NCI-H526 (cell line): ENCODE measurements at places on chromosomes 3 and 15.

GRCh38 chr3:196149375-196149774 lies 61.8 kb downstream of the ZDHHC19 start:
- DNase-seq, result no peak

DNA sequence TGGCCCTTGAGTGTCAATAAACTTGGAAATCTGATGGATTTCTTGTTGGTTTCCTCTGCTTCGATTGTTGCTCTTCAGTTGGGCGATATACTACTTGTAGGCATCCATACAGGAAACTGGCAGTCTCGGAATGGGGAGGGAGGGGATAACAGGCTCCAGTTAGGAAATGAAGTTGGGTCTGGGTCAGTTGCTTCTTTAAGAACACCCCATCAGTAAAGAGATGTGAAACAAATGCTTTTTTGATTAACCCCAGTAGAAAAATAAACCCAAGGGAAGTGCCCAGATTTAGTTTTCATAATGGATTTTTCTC lies 681 bp downstream of the CHMP2B start:
- no peak for DNase-seq

- no peak for DNase-seq
These were observed 36.5 kb upstream of the PDZRN3 start for GRCh38 chr3:73661265-73661664.

- no peak for DNase-seq
These were observed 3.9 kb upstream of the HAPLN3 start for GRCh38 chr15:88899251-88899650.

GRCh38 chr3:100988080-100988479 lies 5.1 kb downstream of the ABI3BP start:
- no peak for DNase-seq

DNA sequence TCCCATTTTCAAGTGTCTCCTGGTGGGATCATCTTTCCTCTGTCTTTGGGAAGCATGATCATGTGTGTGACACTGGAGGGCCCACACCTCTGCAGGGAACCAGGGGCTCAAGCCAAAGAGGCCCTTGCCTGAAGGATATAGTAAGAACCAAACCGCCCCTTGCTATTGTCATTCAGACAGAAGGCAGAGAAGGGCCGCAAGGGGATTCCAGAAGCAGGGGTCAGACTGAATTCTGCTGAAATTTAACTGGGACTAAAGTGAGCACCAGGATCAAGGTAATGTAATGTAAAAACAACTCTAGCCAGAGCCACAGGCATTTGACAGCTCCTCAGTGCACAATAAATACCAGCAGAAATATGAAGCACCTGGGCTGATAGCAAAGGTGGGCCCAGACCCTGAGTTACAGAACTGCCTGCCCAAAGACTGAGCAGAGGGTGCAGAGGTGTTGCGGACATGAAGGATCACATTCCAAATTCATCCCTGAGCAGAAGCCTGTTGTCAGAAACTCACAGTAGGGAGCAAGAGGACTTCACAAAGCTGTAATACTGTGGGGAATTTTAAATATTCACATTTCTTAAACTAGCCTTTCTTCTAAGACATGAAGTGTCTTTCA lies 46.0 kb upstream of the RASGRF1 start:
- no peak for DNase-seq
